ENCODE measurements at places on chromosomes 13 and 19.

GRCh38 chr13:107864543-107865317 lies 350.6 kb downstream of the LIG4 start:
- DNase-seq = no peak

DNA sequence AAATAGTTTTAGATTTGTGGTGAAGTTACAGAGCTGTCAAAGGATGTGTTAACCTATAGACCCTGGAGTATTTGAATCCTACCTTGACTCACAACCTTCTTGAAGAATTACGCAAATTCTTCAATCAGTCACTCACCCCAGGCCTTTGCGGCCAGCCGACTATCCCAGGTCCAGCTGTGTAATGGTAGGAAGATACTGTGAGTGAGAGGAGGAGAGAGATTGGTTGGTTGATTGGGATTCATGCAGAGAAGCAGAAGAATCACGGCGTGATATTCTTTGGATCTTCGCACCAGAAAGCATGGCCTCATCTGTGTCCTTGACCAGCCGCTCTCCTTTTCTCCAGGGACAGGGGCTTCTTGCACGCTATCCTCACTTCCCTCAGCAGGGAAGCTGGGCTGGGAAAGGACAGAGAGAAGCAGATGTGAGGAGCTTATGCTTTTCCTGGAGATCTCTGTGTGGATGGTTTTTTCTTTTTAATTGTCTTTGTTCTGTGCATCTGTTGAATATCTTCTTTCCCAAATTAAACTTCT lies 249.1 kb downstream of the GGACT start:
- DNase-seq = no peak

GRCh38 chr13:46642254-46642653 lies 89.3 kb downstream of the LRCH1 start:
- DNase-seq = no peak

DNA sequence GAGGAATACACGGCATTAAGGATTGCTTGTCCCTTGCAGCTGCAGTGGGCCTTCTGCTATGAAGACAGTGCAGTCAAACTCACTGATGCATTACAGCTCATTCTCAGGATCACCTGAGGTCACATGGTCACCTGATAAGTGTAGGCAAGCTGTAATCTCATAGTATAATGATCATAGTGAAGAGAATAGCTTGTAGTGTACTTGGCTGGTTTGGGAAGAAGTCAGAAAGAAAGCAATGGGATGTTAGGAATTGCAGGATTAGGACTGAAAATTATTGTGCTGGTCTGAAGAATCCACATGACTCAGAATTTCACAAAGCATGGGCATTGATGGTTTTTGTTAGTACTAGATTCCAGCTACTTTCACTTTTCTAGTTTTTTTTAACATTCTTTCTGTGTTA lies 76.7 kb downstream of the MBNL2 start:
- DNase-seq = no peak

Measured in activated CD4-positive, alpha-beta T cell treated with anti-CD3 and anti-CD28 coated beads for 24 hours (primary cell).